ENCODE measurements at places on chromosomes 4 and X.

DNA sequence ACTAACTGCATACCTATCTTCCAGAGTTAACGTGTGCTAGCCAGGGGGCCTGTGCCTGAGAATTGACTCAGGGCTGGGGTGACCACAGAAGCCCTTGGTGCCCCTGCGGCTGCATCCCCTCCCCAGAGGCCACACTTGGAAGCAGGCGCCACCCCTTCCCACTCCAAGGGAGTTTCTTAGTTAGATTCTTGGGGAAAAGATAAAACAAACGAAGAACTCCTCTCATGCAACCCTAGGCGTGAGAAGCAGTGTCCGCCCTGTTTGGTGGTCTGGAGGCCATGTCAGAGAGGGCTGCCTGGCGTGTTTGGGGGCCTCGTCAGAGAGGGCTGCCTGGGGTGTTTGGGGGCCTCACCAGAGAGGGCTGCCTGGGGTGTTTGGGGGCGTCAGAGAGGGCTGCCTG, 50.3 kb upstream of the HGFAC start:
- DNase-seq: no peak

DNA sequence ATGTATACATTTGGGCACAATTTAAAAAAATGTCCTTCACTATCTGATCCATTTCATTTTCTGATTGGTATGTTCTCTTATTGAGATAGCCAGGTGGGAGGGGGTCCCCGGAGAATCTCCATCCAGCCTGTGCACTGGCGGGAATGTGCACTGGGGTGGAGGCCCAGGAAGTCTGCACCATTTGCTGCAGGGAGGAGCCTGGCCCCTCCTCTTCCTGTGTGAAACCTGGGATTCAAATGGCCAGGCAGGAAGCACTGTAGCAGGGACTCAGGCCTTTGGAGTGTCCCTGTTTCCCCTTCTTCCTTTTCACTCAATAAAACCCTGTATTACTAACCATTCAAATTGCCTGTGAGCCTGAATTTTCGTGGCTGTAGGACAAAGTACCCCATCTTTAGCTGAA, 44.3 kb downstream of the GPRIN3 start:
- no peak for DNase-seq

- no peak for DNase-seq
These were observed 21.5 kb downstream of the HNRNPD start for GRCh38 chr4:82352118-82352824.

DNA sequence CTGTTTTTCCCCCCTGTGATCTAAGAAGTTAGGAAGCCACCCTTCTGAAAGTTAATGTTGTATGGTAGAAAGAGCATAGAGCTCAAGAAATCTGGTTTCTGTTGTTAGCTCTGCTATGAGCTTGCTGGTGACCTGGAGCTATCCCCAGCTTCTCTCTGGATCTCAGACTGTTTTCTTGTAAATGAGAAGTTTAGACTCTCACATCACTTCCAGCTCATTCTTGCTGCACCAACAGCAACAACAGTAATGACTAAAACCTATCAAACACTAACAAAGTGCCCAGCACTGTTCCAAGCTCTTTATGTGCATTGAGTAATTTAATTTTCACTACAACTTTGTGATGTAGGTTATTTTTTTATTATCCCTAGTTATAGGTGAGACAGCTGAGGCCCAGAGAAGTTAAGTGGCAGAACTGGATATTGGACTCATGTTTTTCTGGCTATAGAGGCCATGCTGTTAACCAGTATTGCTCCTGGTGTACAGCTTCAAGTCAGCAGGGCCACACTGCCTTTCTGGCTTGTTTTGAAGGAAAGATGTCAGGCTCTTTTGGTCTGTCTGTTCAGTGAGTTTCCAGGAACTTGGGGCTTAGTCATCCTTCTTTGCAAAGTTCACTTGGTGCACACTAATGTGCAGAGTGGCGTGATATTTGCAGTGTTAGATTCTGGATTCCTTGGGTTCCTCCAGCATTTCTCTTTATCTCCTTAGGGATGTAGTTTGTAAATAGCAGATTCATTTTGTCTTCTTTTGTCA, 27.8 kb upstream of the TMEM164 start:
- no peak for DNase-seq

DNA sequence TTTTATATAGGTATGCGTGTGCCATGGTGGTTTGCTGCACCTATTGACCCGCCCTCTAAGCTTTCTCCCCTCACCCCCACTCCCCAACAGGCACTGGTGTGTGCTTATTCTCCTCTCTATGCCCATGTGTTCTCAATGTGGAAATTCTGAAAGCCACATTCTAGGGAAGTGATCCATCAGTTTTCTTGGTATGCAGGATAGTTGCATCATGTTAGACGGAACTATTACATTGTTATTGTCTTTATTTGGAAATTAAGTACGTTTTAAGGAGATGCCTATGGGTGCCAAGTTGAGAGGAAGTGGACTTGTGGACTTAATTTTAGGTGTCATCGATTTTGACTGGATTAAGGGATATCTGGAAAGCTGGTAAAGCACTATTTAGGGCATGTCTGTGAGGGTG, 204.6 kb downstream of the RBM46 start:
- DNase-seq: no peak

- no peak for DNase-seq
These were observed 220.1 kb upstream of the PABPC4L start for GRCh38 chr4:134421734-134422133.

- no peak for DNase-seq
These were observed 27.5 kb upstream of the PDGFC start for GRCh38 chr4:156999175-156999517.

GRCh38 chr4:23422878-23423277, 467.0 kb downstream of the PPARGC1A start:
- DNase-seq: no peak

GRCh38 chr4:155889031-155889793, 14.3 kb upstream of the TDO2 start:
- no peak for DNase-seq

- no peak for DNase-seq
These were observed 298.8 kb upstream of the TAPT1 start for GRCh38 chr4:16524911-16525554.

DNA sequence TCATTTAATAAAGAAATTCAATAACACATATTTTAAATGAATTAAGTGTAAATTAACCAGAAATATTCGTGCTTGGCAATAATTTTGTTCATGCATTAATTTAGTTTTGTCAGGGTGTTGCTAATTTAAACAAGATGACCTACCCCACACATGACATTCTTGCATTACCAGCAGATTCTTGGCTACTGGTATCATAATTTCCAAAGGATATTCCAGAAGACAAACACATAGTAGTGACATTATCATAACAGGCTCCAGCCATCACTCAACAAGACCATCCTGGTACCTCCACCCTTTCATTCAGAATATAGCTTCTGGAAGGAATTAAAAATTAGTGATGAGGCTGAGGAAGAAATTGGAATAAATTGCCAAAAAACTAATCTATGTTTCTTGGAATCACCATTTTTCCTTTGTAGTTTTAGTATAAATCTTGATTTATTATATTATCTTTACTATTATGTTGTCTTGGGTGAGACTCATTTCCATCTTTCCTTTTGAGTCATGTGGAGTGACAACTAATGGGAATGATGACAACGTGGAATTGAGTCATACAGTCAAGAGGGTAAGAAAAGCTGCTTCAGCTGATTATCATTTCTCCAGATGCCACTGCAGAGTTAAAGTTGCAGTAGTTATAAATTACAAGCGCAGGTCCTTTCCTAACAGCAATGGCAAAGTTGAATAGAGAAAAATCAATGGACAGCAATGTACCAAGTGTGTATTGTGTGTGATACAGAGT, 30.9 kb upstream of the HHIP start:
- no peak for DNase-seq

- no peak for DNase-seq
These were observed 32.7 kb upstream of the HPGDS start for GRCh38 chr4:94375364-94375763.

- no peak for DNase-seq
These were observed 148.6 kb downstream of the RBMX2 start for GRCh38 chrX:130550351-130550750.

GRCh38 chrX:68139791-68140190, 293.5 kb downstream of the OPHN1 start:
- DNase-seq: no peak

DNA sequence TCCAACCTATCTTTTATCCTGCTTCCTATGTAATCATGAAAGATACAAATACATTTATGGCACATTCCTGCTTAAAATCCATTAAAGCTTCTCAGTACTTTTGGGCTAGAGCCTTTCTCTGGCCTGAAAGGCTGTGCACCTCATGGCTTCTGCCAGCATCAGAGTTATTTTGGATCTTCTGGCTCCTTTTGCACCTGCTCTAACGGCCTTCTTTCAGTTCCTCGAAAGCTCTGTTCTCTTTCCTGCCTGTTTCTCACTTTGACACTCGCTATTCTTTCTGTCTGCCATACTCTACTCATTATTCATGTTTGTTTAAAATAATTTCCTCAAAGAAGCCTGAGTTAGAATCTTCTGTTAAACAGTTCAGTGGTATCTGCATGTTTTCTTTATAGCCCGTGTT, 86.0 kb downstream of the LRP2BP start:
- no peak for DNase-seq

DNA sequence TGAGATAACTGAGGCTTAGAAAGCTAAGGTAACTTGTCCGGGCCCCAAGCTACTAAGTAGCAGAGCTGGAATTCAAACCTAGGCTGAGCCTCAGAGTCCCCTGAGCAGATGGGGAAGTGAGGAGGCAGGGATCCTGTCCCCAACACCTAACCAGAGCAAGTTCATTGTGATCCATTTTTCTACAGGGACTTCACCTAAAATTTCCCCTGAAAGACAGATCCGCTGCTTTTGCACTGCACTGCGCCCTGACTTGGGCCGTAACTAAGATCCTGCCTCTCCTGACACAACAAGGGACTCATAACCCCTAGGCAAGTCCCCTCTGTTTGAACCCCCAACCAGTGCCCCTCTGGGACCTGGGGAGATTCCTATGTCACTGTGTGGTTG, 25.6 kb upstream of the MTM1 start:
- DNase-seq: no peak

GRCh38 chr4:3085948-3086670, 11.6 kb downstream of the HTT start:
- no peak for DNase-seq

GRCh38 chr4:97720869-97721432, 422.3 kb downstream of the STPG2 start:
- DNase-seq: no peak

DNA sequence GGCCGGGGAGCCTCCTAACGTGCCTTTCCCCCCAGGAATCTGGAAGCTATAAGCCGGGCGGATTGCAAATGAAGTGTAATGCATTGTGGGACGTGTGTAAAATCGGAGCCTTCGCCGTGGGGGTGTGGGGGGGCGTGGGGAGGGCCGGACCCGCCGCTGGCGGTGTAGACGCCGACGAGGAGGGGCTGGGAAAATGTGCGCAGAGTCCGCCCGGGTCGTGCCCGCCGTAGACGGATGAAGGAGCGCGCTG, 1.3 kb downstream of the STOX2 start:
- no peak for DNase-seq

GRCh38 chrX:102154900-102155805, 624 bp downstream of the BEX5 start:
- DNase-seq: peak; percentile 1

- DNase-seq: no peak
These were observed 227.1 kb downstream of the ADGRL3 start for GRCh38 chr4:61427099-61427817.

- DNase-seq: no peak
These were observed 487.4 kb upstream of the TENM3 start for GRCh38 chr4:181755846-181756245.

DNA sequence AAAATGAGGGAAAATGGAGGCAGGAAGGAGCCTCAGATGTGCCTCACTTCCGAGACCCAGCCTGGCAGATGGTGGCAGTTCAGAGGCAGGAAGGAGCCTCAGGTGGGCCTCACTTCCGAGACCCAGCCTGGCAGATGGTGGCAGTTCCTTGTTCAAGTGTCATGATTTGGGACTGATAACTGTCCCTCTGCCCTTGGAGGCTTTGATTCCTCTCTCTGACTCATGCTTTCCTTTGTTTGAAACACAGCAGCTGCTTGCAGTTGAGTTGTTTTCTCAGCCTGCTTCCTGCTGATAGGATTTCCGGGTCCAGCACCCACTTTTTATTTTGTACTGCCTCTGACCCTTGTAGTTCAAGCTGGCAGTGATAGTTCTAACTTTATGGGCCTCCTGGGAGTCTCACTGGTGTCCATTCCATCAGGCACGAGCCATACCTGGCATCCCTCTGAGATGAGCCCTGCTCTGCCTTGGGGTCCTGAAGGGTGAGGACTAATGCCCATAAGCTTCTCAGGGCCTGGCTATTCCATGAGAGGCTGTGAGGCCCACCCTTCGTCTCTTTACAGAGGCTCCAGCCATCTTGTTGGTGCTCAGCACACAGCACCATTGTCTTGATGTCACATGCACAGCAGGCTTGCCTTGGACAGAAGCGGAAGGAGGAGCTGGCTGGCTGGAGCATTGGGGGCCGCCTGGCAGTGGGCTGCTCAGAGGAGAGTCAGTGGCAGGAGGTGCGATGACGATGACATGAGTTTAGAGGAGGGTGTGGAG, 13.0 kb downstream of the RGS12 start:
- DNase-seq: no peak

DNA sequence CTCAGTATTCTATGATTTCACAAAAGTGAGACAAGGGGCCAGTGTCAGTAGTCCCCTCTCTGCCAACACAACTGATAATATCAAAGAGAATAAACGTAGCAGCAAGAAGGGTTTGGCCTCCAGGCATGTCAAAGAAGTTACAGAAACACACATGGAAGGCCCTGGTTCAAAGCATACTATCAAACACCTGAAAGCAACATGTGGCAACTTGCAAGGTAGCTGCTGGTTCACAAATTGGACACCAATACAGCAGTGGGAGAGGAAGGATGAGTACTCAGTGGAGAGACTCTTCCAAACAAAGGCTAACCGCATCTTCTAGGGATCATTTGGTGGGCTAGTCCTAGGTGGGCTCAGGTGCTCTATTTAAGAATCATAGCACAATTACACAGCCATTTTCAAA, 74.9 kb upstream of the MAOA start:
- DNase-seq: no peak

- DNase-seq: no peak
These were observed 343.5 kb downstream of the IDS start for GRCh38 chrX:149161435-149162088.

GRCh38 chr4:183448436-183448835, 4.0 kb downstream of the CDKN2AIP start:
- no peak for DNase-seq

DNA sequence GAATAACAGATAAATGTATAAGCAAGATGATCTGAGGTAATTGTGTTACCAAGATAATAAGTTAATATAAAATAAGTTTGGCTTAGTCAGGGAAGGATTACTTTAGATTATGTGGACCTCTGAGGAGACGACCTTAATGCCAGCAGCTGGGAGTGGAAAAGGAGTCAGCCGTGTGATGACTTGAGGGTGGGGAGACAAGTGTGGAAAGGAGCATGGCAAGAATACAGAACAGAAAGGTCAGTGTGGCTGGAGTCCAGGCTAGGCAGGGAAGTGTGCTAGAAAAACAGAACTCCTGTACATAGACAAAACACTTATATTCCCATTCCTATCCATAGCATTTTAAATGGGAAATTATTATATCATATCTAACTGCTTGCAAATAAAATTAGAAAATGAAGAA, 138.8 kb downstream of the PDLIM5 start:
- DNase-seq: no peak

Data from activated T-cell treated with anti-CD3 and anti-CD28 coated beads for 4 hours (primary cell).